ENCODE measurements at places on chromosomes 2 and 18. TPM values are rescaled to one million over a fixed set of nuclear protein-coding genes. Genes with fewer than 3 reads are reported as not detected.

MEMO1 gene
- total RNA-seq: 32.2 TPM

HOXD8 gene
- 2.6 TPM for total RNA-seq

- DNase-seq: no peak
These were observed 62.5 kb downstream of the LYPD6B start for GRCh38 chr2:149100739-149101699.

ALPI gene
- total RNA-seq: not detected

GRCh38 chr2:238130696-238131628 lies 7.5 kb upstream of the KLHL30 start:
- no peak for DNase-seq

- no peak for DNase-seq
These were observed 60.5 kb upstream of the TFPI start for GRCh38 chr2:187614756-187615155.

DNA sequence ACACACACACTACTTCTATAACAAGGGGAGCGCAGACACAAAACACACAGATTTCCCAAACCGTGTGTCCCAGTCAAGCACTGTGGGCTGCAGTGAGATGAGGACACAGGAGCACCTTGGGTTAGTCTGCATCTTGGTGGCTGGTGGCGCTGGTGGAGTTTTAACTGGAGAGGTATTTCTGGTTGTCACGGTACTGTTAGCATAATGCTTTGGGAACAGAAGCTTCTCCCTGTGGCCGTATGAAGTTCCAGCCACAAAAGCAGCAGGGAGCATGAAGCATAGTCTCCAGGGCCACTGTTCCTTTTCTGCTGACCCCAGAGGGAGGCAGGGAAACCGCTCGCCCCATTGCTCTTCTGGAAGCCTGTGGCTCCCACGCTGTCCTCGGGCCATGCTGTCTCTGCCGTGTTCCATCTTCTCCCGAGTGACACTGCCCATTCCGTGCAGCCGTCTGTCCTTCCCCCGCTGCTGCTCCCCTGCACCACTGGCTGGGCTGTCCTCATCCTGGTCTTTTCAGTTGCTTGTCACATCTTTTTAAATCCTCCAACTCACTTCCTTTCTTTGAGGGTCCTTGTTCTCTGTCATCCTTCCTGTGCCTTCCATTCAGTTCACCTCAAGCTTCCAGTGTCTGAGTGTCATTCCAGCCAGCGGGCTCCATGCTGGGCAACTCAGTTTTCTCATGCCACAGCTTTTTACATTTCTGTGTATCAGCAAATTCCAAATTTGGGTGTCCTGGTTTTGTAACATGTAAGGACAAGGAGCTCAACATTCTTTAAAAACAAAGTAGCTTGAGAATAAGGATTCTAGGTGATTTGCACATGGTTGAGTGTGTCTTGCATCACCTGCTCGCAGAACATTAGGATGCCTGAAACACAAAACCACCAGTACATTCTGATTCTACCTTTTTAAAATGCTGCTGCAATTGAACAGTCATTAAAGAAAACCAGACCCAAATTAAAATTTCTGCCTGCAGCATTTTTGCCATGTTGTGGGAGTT lies 125.0 kb downstream of the MTCL1 start:
- no peak for DNase-seq

- DNase-seq: no peak
These were observed 1978.3 kb upstream of the PIK3C3 start for GRCh38 chr18:39976771-39977170.

GRCh38 chr2:16210841-16211240 lies 270.5 kb downstream of the MYCN start:
- DNase-seq: no peak

DNA sequence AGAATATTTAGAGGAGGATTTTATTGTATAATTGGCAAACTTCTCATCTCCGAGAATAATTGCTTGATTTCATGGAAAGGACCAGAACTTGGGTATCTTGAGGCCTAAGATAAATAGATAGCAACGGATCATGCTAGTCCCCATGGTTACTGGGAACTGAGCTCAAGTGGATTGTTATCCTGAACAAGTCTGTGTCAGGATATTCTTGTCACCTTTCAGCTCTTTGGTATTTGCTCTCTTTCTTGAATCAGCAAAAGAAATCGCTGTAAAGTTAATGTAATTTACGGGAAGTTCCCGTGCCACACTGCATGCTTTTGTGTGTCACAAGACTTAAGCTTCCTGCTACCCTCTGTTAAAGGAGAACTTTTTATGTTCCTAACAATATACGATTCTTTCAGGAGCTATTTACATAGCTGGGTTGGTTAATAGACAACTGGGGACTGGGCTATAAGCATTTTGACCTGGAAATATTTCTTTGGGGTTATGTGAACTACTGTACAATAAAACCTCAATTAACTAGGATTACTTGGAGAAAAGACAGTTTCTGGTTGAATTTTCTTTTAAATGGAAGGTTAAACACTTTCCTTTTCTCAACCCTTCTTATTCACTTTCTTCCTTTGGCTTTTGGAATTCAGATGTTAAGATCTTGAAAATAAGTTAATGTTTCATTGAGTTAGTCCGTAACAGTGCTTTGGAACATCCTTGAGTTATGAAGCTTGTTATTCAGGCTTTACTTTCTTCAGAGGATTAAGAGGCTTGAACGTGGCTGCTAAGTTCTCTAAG lies 151.2 kb downstream of the FMNL2 start:
- no peak for DNase-seq

COL3A1 gene
- total RNA-seq: 188 TPM

- DNase-seq: no peak
These were observed 98.1 kb downstream of the MMADHC start for GRCh38 chr2:149489452-149489851.

CDKL4 gene
- total RNA-seq: 2.1 TPM

DNA sequence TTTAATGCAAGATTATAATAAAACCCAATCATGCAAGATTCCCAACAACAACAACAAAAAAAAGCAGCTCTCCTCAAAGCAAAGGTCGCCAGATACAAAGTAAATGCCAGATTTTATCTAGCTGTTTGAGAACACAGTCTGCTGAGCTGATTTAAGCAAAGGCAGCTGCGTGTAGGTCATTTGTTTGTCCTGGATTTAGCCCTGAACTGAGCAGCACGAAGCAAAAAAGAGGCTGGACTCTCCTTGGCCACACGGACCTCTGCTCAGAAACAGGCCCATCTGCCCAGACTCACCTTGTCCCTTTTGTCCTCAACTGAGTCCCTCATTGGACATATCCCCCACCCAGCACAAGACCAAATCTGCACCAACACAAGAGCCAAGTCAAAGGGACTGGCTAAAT lies 91.5 kb downstream of the PID1 start:
- no peak for DNase-seq

DNA sequence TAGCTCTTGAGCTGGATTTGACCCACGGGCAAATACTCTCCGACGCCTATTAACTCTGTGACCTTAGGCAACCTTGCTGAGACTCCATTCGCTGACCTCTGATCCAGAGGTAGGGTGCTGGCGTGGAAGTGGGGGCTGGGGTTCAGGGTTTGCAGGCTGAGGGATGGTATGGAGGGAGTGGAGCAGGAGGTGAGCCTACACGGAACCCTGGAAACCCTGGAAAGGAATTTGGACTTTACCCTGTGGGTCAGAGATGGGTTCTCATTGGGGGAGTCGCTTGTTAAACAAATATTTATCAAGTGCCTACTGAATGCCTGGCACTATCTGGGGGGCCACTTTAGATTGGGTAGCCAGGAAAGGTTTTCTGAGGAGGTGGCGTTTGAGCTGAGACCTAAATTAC lies 58.2 kb upstream of the FZD7 start:
- DNase-seq: no peak

- no peak for DNase-seq
These were observed 41.4 kb downstream of the PDK1 start for GRCh38 chr2:172597176-172597842.

CAPG gene
- total RNA-seq: 419 TPM

GRCh38 chr2:25664183-25664964 lies 9.0 kb downstream of the DTNB start:
- no peak for DNase-seq

- no peak for DNase-seq
These were observed 182.7 kb downstream of the ANAPC1 start for GRCh38 chr2:111701266-111701665.

CLK1 gene
- total RNA-seq: 108 TPM

DNA sequence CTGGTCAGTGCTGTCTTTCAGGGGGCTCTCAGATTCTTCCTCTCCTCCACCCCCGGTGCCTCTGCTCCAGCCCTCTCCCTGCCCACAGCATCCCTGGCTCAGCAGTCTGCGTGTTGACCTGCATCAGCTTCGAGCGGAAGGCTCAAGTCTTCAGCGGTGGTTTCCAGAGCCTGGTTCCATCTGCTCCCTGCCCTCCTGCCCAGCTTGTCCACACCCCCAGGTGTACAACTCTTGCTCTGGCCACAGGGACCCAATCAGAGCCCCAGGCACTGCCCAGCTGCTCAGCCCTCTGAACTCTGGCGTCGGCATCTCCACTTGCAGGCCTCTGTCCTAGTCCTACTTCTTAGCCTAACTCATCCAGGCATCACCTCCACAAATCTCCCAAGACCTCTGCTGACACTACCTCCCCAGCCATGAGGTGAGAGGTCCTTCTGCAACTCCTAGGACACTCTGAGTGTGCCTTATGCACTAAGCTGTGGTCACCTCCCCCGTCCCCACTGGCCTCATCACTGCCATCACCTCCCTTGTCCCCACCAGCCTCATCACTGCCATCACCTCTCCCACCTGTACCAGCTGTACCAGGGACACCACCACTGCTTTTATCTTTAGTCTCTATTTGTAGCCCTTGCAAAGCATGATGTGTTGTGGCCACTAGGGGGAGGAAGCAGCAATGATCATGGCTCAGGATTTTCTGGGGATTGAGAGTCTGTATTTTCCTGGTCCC lies 60.9 kb downstream of the EDAR start:
- DNase-seq: no peak

PTPN18 gene
- 67.8 TPM for total RNA-seq

DNA sequence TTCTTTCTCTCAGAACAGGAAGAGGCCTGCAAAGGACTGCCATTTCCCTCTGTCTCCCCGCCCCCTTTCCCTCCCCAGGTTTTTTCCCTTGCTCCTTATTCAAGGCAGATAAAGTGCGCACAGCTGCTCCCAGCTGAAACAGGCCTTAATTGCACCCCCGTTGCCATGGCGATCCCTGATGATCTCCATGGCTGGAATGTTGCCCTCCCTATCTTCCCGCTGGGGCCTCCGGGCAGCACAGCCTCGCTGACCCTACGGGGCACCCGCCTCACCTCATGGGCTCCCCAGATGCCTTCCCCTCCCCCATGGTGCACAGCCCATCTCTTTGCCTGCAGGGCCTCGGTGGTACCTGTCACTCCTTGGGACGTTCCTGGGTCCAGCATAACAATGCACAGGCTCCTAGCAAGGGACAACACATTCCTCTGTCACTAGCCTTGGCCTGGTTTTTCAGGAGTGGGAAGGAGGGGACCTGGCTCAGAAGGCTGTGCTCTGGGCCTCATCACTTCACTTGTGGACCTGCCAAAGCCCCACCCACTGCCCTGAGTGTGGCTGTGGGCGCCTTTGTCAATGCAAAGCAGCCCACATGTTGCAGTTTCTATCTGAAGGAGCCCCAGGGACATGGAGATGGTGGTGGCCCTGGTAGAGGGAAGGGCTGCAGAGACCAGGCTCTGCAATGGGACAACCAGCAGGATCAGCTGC lies 115.0 kb downstream of the CELF4 start:
- no peak for DNase-seq

SERPINB7 gene
- 0.29 TPM for total RNA-seq

GRCh38 chr2:230244211-230244610 lies 18.7 kb downstream of the SP140 start:
- DNase-seq: no peak

DNA sequence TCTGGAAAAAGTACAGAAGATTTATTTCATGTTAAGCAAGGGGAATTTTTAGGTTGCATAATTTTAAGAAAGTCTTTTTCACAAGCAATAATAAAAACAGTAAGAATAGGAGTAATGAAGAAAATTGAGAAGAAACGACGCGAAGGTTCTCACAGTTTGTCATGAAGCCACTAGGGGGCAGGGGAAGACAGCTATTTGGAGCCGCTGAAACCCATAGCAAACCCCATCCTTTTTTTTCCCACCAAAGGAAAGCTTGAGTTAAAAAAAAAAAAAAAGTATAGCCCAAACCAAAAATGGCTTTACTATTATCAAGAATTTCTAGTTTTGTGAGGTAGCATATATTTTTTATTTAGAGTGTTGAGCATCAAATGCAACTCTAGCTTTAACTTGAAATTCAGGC lies 300.9 kb downstream of the PHLPP1 start:
- no peak for DNase-seq

MYCN gene
- total RNA-seq: 0.49 TPM

APLF gene
- total RNA-seq: 6.8 TPM

ZNF385B gene
- 62.3 TPM for total RNA-seq

- no peak for DNase-seq
These were observed 26.2 kb downstream of the FZD5 start for GRCh38 chr2:207743514-207743913.

MERTK gene
- 17.3 TPM for total RNA-seq

GRCh38 chr2:228777855-228778355 lies 493.2 kb downstream of the PID1 start:
- DNase-seq: no peak

DNA sequence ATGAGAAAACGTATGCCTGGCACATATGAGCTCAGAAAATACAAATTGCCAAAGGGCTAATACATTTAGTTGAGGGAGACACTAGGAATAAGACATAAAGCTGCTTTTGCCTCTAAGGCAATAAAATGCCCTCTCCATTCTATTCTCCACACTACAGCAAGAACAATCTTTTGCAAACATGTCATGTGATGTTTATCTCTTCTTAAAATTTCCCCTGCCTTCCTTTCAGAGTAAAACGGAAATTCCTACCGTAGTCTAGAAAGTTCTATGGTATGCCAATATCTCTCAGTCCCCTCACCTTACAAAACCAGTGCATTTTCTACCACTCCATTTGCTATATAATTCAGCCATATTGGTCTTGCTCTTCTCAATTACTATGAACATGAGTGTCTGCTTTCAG lies 33.1 kb downstream of the C18orf54 start:
- DNase-seq: no peak

DNA sequence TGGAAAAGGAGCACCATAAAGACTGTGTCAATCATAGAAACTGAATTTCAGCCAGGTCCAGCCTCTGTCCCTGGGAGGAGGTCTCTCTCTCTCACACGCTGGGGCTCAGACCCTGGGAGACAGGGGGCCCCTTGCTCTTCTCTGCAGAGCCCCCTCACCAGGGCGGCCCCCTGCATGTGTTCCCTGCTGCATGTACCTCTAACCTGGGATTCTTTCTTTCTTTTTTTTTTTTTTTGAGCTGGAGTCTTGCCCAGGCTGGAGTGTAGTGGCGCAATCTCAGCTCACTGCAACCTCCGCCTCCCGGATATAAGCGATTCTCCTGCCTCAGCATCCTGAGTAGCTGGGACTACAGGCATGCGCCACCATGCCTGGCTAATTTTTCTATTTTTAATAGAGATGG lies 46.5 kb downstream of the TPO start:
- DNase-seq: no peak

DSC3 gene
- 1.6 TPM for total RNA-seq

CCDC148 gene
- 1.2 TPM for total RNA-seq

DNA sequence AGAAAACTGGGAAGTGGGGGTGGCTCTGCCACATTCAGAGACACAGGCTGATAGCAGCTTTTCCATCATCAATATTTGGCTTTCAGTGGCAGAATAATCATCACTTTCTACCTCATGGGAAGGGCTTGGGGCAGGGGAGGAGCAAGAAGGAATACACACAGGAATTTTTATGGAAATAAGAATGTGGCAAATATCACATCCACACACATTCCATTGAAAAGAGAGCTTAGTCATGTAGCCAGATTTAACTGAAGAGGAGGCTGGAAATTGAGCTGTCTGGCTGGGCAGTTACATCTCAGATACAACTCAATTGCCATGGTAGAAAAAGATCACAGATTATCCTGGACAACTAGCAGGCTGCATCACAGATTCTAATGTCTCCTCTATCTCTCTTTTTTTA lies 1474.0 kb upstream of the ACVR2A start:
- no peak for DNase-seq

- no peak for DNase-seq
These were observed 253.5 kb downstream of the DYSF start for GRCh38 chr2:71706836-71707235.

Data from upper lobe of right lung (tissue), 1 donor.